Right hindlimb (tissue), 1 donor: ENCODE measurements at places on chromosomes 2 and 18.

- no peak for DNase-seq
Observed at GRCh38 chr2:205901491-205901890, 184.5 kb downstream of the INO80D start.

- DNase-seq, result no peak
Observed at GRCh38 chr18:36905571-36905970, 76.6 kb downstream of the KIAA1328 start.

DNA sequence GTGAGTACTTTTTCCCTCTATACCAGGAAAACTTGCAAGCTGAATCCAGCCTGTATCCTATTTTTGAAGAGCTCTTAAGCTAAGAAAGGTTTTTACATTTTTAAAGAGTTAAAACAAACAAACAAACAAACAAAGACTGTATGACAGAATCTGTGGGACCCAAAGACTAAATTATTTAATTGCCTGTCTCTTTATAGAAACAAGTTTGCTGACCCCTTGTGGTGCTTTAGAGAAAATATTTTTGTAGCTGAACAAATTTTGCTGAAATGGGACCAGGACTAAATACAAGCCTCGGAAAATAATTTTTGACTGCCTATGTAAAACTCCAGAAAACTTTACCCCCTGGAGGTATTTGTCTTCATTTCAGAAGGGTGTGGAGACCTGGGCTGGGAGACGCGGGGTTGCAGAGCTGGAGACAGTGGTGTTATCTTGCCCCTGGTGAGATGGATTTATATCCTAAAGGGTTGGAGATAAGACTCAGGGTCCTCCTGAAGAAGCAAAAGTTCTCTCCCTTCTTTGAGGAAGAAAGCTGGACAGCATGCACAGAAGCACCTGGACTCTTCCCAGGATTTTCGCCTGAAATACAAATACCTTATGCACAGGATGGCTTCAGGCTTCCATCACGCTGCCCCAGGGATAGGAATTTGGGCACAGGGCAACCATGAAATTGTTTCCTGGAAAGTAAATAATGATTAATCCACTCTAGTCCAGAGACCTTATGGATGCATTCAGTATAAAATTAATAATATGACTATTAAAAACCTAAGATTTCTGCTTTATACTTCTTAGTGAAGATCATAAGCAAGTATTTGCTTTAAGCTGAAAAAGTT is 54.3 kb downstream of the TMX3 start:
- DNase-seq, result no peak

- DNase-seq, result no peak
Observed at GRCh38 chr2:14866736-14867352, 234.3 kb downstream of the LRATD1 start.

DNA sequence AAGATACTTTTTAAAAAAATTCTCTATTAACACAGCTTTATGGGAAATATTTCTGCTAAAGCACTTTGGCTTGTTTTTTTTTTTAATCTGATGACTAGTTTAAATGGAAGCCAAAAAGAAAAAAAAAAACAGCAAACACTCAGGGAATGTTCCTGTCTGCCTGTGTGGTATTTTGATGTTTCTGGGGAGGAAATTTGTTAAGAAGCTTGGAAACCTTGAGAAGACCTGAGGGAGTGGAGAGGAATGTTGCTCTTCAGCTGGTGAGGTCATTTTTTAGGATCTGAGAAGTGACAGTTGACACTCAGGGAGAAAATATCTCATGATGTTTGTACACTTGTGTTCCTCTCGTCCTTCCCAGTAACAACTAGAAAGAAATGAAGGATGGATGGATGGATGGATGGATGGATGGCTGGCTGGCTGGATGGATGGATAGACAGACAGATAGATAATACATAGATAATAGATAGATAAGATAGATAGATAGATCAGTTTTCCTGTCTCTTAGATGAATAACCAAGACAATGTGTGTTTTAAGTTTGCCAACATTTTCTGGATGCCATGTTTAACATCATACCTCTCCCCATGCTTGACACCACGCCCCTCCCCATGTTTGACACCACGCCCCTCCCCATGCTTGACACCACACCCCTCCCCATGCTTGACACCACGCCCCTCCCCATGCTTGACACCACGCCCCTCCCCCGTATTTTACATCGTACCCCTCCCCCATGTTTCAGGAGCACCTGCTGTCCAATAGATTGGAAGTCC is 84.8 kb downstream of the CTIF start:
- peak; percentile 4 for DNase-seq

GRCh38 chr2:146734042-146734820 is 1110.6 kb upstream of the ACVR2A start:
- no peak for DNase-seq

GRCh38 chr2:107174171-107174570 is 288.2 kb upstream of the ST6GAL2 start:
- no peak for DNase-seq

- peak; percentile 18 for DNase-seq
Observed at GRCh38 chr2:128313091-128313836, 5.4 kb downstream of the HS6ST1 start.

DNA sequence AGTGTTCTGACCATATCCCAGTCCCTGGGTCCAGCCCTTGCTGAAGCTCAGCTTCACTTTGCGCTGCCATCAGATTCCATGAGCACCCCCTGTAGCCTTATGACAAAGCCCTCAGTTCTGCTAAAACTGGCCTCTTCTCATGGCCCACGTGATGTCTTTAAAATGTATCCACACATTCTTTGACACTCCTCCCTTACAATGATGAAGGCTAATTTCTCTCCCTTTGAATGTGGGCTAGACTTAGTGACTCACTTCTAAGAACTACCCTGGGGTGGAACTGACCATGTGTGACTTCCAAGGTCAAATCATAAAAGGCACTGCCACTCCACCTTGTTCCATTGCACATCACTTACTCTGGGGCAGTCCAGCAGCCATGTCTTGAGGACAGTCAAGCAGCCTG is 45.4 kb upstream of the GORASP2 start:
- DNase-seq, result no peak

- no peak for DNase-seq
Observed at GRCh38 chr2:172249334-172249733, 146.6 kb upstream of the DLX2 start.

DNA sequence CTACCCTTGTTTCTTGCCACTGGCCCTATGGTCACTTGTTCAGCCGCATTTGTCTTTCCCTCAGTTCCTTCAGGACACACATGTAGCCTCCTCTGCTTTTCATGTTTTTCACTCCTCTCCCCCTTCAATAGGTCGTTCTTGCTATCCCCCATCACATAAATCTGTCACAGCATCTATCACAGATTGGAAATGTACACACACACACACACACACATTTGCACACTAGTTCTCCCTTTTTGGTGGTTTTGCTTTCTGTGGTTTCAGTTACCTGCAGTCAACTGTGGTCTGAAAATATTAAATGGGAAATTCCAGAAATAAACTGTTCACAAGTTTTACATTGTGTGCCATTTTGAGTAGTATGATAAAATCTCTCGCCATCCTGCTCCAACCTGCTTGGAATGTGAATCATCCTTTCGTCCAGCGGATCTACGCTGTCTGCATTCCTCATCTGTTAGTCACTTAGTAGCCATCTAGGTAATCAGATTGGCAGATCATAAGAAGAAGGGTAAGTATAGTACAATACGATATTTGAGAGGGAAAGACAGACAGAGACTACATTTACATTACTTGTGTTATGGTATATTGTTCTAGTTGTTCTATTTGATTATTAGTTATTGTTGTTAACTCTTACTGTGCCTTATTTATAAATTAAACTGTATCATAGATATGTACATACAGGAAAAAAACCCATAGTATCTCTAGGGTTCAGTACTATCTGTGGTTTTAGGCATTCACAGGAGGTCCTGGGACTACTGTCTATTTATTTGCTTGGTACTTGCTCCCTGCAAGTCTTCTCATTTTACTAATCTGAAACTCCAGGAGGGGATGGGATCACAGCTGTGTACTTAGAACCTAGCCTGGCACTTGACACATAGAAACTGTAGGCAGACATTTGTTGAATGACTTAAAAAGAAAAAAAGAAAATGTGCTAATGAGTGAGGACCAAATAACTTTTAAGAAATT is 86.1 kb upstream of the PNPT1 start:
- no peak for DNase-seq

DNA sequence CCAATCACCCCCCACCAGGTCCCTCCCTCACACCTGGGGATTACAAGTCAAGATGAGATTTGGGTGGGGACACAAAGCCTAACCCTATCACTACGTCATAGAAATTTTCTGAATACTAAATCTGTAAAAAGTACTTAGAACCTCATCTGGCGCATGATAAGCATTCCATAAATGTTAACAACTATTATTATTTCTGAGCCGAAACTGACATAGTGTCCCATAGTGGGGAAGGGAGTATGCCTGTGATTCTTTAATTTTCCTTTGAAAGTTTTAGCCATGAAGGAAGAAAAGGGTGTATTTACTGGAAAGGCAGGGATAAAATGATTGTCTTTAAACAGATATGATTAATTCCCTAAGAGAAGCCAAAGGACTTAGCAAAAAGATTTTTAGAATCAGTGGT is 71.4 kb downstream of the FHOD3 start:
- DNase-seq, result no peak

DNA sequence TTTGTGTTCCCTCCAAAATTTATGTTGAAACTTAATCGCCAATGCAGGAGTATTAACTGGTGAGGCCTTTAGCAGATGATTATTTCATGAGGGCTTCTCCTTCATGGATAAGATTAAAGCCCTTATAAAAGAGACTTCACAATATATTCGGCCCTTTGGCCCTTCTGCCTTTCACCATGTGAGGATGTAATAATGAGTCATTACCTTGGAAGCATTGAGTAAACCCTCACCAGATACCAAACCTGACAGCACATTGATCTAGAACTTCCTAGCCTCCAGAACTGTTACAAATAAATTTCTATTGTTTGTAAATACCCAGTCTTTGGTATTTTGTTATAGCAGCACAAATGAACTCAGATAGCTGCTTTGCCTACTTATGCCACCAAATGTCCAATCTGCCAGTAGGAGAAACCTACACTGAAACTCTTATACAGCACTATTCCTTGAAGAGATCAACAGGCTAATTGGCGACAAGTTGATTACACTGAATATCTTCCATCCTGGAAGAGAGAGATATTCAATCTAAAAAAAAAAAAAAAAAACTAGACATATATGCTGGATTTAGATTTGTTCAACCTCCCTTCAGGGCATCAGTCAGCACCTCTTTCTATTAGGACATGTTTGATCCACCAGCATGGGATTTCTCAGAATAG is 125.9 kb upstream of the COL5A2 start:
- DNase-seq, result no peak

DNA sequence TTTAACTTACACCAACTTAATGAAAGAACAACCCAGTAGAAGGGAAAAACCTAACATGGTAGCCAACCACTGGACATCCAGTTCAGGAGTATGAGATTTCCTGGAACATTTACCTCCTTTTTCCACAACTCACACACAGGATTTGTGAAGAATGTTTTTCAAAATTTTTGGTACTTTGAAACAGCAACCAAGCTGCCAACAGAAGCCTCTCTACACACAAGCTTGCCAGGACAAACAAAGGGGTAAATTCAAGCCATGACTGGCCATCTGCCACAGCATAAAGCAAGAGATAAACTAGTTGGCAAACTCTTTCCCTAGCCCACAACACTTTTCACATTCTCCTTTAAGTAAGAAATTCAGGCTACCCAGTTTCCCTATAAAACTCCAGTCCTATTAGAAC is 21.4 kb downstream of the MGAT4A start:
- no peak for DNase-seq

GRCh38 chr2:36515538-36515937 is 82.4 kb downstream of the FEZ2 start:
- no peak for DNase-seq

DNA sequence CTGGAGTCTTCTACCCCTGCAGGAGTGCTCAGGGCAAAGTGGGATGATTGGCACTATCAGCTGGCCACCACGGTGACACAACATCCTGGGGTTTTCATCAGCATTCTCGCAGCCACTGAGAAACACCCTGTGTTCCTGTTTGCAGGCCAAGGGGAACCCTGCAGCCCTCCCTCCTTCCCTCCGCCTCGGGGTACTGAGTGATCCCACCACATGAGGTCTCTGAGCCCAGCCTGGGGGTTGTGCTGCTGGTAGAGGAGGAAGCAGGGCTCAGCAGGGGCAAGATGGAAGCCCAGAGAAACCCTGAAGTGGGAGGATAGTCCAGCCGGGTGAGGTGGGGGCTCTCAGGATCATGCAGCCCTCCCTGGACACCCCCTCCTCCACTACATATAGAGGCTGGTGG is at the start of gene OXER1:
OXER1 (minus strand) TSS at position 40 of the 400 bp plus-strand sequence. CDS start 73 bp downstream, outside the sequence.
- DNase-seq, result no peak

- DNase-seq, result no peak
Observed at GRCh38 chr2:99112617-99113016, 28.9 kb upstream of the C2orf15 start.

DNA sequence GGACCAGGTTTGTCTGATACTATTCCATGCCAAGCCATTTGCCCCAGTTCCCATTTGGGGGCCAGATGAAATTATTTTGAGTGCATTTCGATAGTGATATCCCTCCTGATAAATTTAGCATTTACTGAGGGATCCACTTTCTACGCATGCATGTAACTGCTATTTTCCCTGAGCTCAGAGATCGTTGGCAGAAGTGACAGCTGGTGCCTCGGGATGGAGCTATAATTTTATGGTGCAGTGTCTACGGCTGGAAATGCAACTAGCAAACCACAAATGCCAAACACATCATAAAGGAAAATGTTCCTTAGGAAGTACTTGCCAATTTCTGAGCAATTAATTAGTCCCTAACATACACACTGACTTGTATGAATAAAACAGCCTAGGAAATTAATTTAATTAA is 254.8 kb downstream of the SLC8A1 start:
- peak; percentile 34 for DNase-seq

DNA sequence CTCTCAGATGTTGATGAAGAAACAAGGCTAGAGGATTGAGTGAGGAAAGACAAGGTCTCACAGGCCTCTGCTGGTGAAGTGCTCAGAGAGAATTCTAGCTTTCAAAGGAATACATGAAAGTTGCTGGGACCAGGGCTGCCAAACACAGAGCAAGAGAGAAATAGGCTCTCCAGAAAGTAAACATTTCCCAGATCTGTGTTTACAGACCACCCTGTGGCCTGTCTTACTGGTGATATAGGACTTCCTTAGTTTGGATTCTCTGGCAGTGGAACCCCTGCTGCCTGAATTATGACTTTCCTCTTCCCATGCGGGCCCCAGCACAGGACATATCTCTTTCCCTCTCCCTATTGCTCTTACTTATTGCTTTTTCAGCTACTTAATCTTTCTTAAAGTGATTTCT is 64.5 kb downstream of the TACR1 start:
- no peak for DNase-seq

DNA sequence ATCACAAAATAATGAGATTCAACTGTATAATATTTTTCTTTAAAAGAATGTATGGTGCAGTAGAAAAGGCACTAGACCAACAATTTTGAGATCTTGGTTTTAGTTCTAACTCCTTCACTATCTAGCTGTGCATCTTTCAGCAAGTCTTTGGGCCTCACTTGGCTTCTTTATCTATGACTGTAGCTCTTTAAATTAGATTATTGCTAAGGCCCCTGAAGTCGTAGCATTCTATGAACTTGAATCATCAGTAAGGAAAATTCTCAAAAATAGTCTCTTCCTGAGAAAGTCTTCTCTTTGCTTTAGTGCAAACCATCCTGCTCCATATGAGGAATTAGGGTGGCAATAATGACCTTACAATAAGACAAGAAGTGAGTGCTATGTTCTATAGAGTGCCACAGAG is 140.4 kb downstream of the FTCDNL1 start:
- DNase-seq, result no peak
